ENCODE measurements at places on chromosomes 11 and 22. TPM values are rescaled to one million over a fixed set of nuclear protein-coding genes. Genes with fewer than 3 reads are reported as not detected.

The SCUBE2 gene
- 15.4 TPM for total RNA-seq

The KIAA1671 gene
- total RNA-seq, result 116 TPM

The RDX gene
- 46.4 TPM for total RNA-seq

The KIRREL3 gene
- 0.17 TPM for total RNA-seq

GRCh38 chr11:469684-470560 is 19.8 kb downstream of the PTDSS2 start:
- DNase-seq, result no peak

DNA sequence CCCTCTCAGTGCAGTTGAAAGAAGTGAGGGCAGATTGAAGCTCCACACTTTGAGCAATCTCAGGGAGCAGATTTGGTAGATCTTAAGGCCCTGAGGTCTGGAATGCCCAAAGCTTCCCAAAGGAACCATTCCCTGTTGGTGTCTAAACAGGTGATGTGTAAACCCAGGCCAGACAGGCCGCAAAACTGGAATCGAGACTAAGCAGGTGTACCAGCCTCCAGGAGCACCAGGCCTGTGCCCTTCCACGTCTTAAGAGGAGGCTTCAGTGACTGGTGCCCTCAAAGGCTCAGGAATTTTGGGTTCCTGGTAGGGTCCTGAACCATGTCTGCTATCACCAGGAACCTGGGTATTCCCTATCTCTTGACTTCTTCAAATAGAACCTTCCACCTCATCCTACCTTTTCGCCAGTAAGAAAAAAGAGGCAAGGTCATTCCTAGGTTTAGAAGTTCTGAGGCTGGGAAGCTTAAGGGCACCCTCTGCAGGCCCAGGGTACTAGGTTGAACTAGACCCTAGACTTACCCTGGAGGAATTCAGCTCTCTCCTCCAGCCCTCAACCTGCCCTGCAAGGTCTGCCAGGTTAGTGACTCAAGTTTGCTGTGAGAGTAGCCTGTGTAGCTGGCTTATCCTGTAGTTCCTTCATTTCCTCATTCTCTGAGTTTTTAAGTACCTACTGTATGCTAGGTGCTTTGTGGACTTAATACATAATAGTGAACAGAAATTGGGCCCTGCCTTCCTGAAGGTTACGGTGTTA is 100.0 kb upstream of the NNMT start:
- no peak for DNase-seq

- DNase-seq, result peak; percentile 79
Observed at GRCh38 chr11:114180301-114181055, 115.7 kb upstream of the NNMT start.

DNA sequence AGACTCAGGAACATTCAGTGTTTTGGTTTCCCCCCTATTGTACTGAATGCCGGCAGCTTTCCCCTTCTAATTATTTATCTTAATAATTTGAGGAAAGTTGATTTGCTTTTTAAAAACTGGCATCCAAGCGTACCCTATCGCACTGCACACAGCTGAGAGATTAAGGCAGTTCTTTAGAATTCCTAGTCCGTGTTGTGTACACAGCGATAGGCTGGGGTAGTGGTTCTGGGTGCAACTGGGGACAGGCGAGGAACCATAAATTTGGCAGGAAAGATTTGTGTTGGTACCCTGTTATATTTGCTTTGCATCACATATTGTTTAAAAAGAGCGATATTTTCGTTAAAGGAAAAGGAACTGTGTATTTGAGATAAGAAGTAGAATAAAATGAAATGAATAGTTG is 39.2 kb downstream of the PTPRJ start:
- DNase-seq, result no peak

DNA sequence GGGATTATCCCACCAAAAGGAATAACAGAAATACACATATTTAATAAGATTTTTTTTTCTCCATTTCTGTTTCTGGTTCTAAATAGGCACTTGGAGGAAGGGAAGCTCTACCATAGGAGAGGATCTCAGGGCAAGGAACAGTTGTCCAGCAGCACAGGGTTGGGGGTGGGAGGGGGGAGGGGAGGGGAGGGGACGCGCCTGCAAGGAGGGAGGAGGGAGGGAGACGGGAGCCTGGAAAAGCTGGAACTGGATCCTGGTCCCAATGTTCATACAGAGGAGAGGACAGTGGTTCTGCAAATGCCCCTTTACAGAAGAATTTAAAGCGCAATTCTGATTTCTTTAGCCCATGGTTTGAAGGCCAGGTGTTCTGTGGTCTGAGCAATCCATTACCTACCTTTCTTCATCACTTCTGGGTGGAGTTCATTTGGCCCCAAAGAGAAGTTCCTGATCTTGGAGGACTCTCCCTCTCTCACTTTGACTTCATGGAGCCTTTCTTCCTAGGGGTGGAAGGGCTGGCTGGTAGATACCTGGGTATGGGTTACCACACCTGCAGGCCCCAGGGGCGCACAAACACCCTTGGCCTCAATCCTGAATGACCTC is 348.9 kb upstream of the NCAM1 start:
- no peak for DNase-seq

- no peak for DNase-seq
Observed at GRCh38 chr11:132913295-132913694, 619.0 kb downstream of the OPCML start.

DNA sequence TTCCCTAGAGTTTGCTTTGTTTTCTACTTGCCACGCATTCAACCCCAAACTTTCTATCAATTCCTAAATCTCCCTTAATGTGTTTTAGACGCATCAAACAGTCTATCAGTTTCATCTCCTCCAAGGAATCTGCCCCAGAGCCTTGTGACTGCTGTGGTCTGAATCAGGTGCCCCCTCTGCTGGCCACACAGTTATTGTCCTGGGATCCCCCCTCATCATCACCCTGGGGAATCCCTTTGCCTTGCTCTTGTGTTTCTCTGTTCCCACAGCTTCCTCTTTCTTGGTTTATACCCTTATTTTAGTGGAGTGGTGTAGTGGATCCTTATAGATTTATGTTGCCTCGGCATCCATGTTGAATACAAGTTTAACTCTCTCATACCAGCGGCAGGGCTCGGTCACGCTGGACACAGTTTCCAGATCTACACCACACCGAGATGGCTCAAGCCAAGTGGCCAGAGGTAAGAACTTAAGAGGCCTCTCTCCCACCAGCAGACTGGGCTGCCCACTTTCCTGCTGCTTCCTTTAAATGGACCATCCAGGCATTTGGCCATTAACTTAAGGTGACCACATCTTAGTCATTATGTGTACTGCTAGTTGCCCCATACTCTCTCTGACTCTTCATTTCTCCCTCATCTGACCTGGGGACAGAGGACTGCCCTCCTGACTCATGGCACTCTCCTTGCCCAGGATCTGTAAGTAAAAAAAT is 8.2 kb downstream of the UPB1 start:
- DNase-seq, result no peak

- no peak for DNase-seq
Observed at GRCh38 chr11:115194802-115195110, 309.5 kb downstream of the CADM1 start.

DNA sequence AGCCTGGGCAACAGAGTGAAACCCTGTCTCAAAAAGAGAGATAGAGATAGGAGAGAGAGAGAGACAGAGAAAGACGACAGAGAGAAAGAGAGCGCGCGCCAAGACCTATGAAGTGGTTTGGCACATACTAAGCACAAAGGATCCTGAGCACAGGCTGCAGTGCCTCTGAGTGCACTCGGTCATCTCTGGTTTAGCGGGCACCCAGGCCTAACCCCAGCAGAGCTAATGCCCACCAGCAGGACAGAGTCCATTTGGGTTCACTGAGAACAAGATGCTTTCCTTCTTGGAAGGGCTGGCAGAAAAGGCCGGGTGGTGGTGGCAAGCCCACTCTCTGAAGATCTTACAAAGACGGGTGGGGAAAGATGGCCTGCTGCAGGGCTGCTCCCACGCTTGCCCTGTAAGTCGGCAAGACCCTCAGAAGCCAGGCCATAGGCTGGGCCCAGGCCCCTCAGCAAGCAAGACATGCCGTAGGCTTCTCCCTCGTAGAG is 3.3 kb downstream of the SCARF2 start:
- peak; percentile 42 for DNase-seq

GRCh38 chr11:38296211-38296776 is 1698.3 kb upstream of the RAG2 start:
- DNase-seq, result no peak

Measured in suprapubic skin (tissue), 4 donors.